ENCODE measurements at places on chromosomes 5 and 9. TPM values are rescaled to one million over a fixed set of nuclear protein-coding genes. Genes with fewer than 3 reads are reported as not detected.

- DNase-seq: peak; percentile 20
Measured at GRCh38 chr5:79236362-79236969, 535 bp downstream of the JMY start.

DNA sequence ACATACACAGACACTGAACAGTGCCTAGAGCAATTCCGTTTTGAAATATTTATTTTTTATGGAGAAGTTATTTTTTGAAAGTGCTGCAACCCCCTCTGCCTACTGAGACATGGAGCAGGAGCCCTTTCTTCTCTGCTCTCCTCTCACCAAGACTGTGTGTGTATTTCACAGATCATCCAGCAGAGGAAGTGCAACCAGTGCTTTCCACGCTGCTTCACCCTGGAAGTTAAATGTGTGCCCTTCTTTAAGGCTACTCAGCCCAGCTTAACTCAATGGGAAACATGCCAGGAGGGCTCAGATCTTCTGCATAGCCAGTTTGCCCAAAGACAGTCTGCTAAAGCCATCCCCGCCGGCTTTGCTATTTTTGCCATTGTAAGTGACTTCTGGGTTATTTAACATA, 606.3 kb downstream of the TLE1 start:
- DNase-seq: peak; percentile 40

DNA sequence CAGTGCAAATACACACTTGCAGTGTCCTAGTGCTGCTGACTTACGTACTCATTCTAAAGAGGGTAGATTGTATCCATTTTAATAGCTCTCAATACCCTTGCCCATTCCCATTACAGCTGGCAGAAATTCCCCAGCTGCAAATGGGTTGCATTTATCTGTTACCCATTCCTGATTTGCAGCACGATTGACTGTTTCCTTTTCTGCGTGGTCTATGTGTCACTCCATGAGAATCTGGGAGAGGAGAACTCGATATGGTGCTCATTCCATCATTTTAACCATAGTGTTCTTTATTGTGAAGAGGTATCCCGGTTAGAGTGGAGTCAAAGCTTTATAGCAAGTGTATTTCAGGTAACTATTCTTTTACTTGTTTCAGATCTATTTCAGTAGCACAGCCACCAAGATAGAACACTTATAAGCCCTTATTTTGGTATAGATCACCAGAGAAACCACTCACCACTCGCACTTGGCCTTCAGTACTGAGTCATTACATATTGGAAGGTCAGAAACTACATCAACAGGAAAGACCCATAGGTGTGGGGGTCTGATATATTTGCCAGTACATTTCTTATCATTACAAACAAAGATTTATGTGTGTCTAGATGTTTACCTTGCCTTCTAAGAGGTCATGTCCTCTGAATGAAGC, 139.5 kb downstream of the MUSK start:
- DNase-seq: peak; percentile 42

DNA sequence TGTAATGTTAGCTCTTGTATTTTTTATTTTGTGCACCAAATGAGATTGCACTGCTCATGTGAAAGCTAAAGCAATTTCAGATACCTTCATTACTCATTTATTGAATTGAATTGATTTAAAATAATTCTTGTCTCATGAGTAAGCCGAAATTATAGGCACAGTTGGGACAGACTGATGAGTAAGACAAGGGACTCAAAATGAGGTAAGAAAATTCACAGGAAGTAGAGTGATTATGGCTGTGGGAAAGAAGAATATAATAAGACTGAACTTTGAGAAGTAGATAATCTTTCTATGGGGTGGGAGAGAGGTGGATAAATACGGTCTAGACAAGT, 51.1 kb downstream of the NUDT12 start:
- no peak for DNase-seq

DNA sequence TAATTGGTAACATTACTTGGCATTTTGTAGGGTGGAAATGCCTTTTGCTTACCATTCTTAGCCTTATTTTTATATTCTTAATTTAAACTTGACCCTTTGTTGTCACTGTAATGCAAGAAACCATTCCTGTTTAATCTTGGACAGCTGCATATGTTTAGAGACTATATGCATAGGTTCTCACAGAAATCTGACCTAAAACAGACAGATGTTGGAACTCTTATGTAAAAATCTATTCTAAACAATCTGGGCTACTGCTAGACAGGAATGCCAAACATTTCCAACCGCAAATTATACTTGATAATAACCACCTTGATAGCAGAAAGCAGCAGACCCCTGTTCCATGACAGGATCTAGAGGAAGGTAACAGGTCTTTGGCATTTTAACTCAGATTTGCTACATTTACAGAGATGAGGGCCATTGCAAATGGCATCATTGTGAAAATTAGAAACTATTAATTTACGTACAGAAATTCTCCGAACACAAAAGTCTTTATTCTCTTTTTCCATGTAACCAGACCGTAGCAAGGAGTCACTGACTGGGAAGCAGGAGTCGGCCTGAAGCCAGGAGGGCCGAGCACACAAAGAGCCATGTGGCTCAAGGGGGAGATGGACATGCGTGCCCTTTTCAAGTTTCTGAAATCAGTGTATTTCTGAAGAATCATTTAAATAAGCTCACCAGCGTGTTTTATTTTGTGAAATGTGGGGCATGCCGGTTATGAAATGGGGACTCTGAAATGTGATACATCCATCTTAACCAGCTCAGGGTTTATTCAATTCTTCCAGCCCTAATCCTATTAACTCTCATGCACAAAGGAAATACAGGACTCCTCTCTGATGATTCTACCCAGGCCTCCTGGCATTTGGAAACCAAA, 139.3 kb downstream of the AOPEP start:
- peak; percentile 84 for DNase-seq

GRCh38 chr9:10005206-10005605, 607.6 kb downstream of the PTPRD start:
- DNase-seq: no peak

DNA sequence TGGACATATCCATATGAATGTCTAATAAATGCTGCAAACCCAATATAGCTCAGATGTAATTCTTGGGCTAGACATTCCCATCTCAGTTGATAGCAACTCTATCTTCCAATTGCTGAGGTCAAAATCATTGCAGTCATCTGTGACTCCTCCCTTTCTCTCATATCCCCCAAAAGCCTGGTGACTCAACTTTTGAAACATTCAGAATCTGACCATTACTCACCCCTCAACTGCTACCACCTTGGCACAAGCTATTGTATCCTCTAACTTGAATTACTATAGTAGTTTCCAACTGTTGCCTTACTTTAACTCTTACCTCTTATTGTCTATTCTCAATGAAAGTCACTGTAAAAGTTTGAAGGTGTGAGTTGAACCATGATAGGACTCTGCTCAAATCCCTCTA, 600.1 kb upstream of the RGMB start:
- peak; percentile 84 for DNase-seq

DNA sequence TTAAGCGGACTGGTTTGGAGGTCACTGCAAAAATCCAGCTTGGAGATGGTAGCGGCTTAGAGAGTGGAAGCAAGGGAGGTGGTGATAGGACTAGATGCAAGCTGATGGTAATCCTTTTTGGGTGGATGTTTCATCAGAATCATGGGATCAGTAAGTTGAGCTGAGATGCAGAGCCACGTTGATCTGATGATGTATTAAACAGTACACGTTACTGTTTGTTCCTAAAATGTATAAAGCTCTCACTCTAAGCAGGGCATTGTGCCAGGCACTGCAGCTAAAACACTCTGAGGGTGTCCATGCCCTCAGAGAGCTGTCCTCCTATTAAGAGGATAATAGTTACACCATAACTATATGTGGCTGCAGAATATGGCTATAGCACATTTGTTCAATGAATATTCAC, 93.1 kb downstream of the JAKMIP2 start:
- no peak for DNase-seq

DNA sequence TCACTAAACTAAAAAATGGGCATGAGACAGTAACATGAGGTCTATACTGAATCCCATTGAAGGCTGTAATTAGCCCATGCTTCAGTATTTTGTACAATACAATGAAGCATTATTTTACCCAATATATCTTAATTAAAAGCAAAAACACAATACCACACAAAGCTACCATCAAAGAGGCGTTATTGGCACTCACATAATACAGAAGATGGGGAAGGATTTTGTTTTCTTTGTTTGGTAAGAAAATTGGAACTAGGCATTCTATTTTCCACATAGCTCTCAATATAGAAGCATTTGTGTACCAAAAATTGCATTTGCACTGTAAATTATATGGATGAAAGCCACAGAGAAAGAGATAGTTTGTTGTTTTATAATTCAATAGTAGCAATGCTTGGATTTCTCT, 761.0 kb downstream of the EFNA5 start:
- DNase-seq: no peak

DNA sequence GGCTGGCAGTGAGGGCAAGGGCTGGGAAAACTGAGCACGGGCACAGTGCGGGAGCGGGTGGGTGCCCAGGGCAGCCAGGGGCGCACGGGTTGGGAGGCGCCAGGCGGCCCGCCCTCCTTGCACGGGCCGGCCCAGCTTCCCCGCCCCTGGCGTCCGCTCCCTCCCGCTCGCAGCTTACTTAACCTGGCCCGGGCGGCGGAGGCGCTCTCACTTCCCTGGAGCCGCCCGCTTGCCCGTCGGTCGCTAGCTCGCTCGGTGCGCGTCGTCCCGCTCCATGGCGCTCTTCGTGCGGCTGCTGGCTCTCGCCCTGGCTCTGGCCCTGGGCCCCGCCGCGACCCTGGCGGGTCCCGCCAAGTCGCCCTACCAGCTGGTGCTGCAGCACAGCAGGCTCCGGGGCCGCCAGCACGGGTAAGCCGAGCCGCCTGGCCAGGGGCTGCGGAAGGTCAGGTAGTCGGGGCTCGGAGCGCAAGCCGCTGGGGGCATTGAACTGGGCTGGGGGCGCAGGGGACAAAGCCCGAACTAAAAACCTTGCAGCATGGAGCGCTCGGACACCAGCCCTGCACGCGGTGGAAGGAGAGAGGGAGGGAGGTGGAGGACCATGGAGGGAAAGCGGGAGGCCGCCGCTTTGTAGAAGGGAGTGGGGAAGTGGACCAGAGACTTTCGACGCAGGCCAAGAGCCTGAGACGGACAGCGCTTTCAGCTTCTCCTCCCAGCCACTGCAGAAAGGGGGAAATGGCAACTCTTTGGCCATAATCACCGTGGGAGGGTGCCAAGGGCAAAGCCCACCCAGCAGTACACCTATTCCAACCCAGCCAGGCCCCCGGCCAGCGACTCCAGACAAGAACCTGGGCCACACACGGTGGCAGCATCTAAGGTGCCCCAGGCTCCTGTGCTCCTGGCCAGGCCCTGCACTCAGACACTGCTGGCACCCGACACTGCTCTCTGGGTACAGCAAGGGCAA, at the start of gene TGFBI:
TGFBI (plus strand) TSS at position 207 of the 961 bp plus-strand sequence; CDS start at position 275, 68 bp downstream.
- peak; percentile 67 for DNase-seq

GRCh38 chr5:23353286-23353685, 154.1 kb upstream of the PRDM9 start:
- DNase-seq: no peak

GRCh38 chr9:97992219-97992618, 9.1 kb downstream of the ANP32B start:
- DNase-seq: no peak

- peak; percentile 74 for DNase-seq
Measured at GRCh38 chr9:88781628-88782391, 209.5 kb upstream of the S1PR3 start.

DNA sequence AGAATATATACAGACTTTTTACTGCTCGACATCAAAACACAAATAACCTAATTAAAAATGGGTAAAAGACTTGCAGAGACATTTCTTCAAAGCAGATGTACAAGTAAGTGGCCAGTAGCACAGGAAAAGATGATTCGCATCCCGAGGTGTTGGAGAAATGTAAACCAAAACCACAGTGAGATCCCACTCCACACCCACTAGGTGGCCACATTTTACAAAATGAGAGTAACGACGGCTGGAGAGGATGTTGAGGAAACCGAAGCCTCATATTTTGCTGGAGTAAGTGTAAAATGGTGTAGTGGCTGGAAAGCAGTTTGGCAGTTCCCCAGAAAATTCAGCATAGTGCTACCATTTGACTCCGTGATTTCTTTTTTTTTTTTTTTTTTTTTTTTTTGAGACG, 21.3 kb upstream of the GBGT1 start:
- DNase-seq: peak; percentile 62

GRCh38 chr9:28365728-28366127, 792.4 kb upstream of the C9orf72 start:
- DNase-seq: no peak

DNA sequence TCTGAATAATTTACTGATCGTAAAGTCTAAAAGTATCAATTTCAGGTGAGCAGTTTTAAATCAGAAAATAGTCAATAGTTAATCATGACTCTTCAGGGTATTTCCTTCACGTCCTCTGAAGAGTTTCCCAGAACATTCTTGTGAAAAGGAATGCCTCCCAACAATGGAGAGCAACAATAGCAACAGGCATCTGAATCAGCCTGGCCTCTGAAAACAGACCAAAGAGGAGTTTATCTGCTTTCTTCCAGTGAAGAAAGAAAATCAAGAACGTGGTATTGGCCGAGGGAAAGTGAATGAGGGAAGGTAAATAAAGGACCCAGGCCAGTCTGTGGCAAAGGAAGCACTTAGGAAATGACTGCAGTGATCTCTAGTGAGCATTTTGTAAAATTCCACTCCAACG, 26.1 kb upstream of the RASGEF1C start:
- no peak for DNase-seq

- no peak for DNase-seq
Measured at GRCh38 chr9:134922066-134922931, 4.6 kb upstream of the FCN1 start.

DNA sequence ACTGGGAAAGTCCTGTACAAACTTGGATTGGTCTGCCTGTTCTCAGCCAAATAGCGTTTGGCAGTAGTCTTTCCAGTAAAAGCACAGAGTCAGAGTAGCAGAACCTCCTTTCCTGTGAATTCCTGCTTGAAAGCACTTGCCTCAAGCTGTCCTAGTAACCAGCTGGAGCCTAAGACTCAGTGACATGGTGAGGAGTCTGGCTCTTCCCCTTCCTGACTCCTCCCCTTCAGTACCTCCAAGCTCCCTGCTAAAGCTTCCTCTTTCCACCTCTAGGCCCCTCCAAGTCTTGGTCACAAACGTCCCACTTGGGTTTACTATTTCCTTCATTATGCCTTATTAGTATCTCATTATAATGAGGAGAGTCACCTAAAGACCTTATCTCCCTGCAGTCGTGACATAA, 21.4 kb upstream of the FAM81B start:
- DNase-seq: no peak

- no peak for DNase-seq
Measured at GRCh38 chr5:121239951-121240350, 611.7 kb upstream of the FTMT start.

DNA sequence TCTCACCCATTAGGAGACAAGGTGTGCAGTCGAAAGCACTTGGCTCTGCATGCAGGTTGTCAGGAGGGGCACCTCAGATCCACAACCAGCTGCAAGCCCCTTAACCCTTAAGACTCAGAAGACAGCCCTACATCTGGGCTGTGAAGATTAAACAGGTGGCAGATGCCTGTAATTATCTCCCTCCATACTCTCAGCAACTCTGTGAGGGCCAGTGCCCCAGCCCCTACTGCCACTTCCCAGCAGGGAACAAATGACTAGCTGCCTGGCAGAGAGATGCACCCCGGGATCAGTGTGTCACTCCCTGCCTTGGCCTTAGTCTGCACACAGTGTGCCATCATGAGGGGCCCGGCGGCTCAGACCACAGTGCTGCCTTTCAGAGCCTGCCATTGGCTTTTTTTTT, 42.0 kb downstream of the CRB2 start:
- DNase-seq: no peak

CCDC192 gene
- not detected for total RNA-seq

SERINC5 gene
- 7.2 TPM for total RNA-seq

PCDHB9 gene
- 0.18 TPM for total RNA-seq
